ENCODE measurements at places on chromosomes 1 and 21. TPM values are rescaled to one million over a fixed set of nuclear protein-coding genes. Genes with fewer than 3 reads are reported as not detected.

PRUNE1 gene
- 25.3 TPM for total RNA-seq

WLS gene
- total RNA-seq = 29.2 TPM

OR2L13 gene
- 3.4 TPM for total RNA-seq

KIF2C gene
- 2.5 TPM for total RNA-seq

ANGPTL1 gene
- total RNA-seq = 2.7 TPM

ADORA3 gene
- 3.6 TPM for total RNA-seq

RASAL2 gene
- total RNA-seq = 41.8 TPM

C1orf87 gene
- total RNA-seq = 0.31 TPM

OLIG2 gene
- 23.9 TPM for total RNA-seq

SEC16B gene
- total RNA-seq = 0.78 TPM

PGBD5 gene
- total RNA-seq = 25.6 TPM

ACTA1 gene
- 1.7 TPM for total RNA-seq

BCL2L15 gene
- 1.4 TPM for total RNA-seq

EDARADD gene
- 6.1 TPM for total RNA-seq

CXADR gene
- total RNA-seq = 372 TPM
